ENCODE measurements at places on chromosomes 12 and 14.
A peak's percentile ranks its signal among the peaks of the same experiment; 100 is the strongest.

GRCh38 chr12:52262286-52262685 lies 12.2 kb upstream of the KRT86 start:
- no peak for DNase-seq

DNA sequence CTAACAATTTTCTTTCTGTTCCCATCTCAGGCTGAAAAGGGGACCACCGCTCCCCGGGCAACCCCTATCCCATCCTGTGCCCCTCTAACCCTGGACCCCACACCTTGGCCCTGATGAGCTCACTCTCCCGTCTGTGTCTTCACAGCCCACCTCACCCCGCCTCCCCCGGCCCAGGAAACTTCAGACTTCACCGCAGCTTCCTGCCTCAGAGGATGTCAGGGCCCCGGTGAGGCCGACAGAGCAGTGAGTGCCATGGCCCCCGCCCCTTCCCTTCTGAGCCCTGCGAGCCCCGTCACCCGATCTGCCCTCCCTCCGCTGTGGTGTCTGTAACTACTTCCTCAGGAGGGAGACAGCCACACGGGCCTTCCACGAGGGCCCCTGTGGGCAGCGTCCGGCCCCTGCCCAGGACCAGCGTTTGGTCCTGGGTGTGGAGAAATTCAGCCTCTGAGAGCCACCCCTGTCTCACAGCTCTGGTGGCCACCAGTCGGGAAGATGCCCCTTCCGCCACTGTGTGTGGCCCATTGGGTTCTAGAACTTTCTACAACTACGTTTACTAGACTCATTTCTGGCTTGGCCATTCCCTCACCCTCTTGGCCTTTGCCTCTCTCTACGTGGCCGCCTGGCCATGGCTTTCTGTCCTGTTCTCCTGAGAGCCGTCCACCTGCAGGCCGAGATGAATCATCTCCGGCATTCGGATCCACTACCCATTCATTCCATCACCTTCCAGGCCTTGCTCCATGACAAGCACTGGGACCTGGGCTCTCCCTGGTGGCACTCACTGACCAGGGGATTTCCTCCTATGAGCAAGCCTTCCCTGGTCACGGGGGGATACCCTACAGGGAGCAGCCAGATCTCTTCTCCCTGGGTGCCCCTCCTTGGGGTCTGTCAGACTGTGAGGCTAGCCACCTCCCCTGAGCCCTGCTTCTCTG lies 3.4 kb downstream of the RHOF start:
- DNase-seq = peak; percentile 94

- DNase-seq = no peak
Measured at GRCh38 chr12:9883175-9883574, 1.9 kb downstream of the KLRF2 start.

- DNase-seq = no peak
Measured at GRCh38 chr12:754473-754820, 2.1 kb downstream of the WNK1 start.

- no peak for DNase-seq
Measured at GRCh38 chr12:112938751-112939150, 477 bp downstream of the OAS3 start.

DNA sequence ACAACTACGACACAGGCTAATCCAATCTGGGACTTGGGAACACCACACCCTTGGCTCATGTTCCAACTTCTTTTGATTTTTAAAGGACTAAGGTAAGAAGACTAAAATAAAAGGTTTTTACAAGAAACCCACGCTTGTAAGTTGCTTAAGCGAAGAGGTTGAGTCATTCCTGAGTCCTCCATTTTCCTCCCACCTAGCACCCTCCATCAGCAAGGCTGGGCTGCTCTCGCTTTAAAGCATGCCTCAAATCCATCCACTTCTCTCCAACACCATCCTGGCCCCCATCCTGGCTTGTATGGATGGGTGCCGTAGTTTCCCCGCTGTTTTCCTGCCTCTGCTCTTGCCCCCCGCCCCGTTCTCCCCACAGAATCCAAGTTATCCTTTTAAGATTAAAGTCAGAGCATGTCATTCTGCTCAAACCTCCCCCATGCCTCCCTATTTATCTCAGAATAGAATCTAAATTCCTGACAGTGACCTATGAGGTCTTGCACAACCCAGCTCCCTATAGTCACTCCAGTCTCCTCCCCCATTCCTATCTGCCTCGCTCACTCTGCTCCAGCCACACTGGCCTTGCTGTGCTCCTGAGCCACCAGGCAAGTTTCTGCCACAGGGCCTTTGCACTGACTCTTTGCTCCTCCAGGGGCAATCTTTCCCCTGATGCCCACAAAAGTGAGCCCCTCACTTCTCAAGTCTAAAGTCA lies 34.5 kb downstream of the SCARB1 start:
- DNase-seq = no peak

- DNase-seq = no peak
Measured at GRCh38 chr14:96149131-96149530, 55.5 kb upstream of the BDKRB2 start.

GRCh38 chr14:59852350-59852749 lies 18.2 kb downstream of the RTN1 start:
- no peak for DNase-seq

GRCh38 chr12:92191061-92191460 lies 45.4 kb upstream of the BTG1 start:
- no peak for DNase-seq

GRCh38 chr14:75260025-75260763 lies 18.4 kb upstream of the FOS start:
- no peak for DNase-seq

DNA sequence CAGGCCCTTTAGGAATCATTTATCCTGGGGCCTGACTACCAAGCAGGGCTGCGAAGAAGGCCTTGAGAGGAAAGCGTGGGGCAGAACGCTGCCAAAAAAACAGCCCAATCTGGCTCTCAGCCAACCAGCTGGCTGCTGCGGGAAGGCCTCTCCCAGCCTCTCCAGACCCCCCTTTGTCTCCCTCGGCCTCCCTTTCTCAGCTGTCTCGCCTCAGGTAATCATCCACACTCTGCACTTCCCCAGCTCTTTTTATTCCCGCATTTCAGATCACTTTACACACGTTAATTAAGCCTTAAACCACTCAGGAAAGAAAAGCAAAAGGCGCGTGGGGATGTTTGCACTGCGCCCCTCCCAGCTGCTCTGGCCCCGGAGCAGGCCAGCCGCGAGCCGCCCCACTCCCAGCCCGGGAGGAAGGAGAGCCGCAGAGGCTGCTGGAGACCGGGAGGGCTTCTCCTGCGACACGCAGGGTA lies 208.2 kb upstream of the FOXN3 start:
- DNase-seq = no peak

GRCh38 chr12:99232324-99232723 lies 415.2 kb upstream of the GARIN6 start:
- no peak for DNase-seq

- no peak for DNase-seq
Measured at GRCh38 chr14:62592877-62593276, 452.4 kb downstream of the KCNH5 start.

- no peak for DNase-seq
Measured at GRCh38 chr12:89453121-89453978, 71.2 kb downstream of the GALNT4 start.

DNA sequence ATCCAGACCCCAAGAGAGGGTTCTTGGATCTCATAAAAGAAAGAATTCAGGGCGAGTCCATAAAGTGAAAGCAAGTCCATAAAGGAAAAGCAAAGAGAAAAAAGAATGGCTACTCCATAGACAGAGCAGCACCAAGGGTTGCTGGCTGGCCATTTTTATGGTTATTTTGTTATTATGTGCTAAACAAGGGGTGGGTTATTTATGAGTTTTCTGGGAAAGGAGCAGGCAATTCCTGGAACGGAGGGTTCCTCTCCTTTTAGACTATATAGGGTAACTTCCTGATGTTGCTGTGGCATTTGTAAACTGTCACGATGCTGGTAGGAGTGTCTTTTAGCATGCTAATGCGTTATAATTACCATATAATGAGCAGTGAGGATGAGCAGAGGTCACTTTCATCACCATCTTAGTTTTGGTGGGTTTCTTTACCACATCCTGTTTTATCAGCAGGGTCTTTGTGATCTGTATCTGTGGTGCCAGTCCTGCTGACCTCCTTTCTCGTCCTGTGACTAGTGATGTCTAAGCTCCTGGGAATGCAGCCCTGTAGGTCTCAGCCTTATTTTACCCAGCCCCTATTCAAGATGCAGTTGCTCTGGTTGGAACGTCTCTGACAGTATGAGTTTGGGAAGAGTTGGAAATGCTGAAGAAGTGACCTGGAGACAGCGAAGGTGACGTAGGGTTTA lies 100.5 kb downstream of the ZNF664 start:
- DNase-seq = no peak

DNA sequence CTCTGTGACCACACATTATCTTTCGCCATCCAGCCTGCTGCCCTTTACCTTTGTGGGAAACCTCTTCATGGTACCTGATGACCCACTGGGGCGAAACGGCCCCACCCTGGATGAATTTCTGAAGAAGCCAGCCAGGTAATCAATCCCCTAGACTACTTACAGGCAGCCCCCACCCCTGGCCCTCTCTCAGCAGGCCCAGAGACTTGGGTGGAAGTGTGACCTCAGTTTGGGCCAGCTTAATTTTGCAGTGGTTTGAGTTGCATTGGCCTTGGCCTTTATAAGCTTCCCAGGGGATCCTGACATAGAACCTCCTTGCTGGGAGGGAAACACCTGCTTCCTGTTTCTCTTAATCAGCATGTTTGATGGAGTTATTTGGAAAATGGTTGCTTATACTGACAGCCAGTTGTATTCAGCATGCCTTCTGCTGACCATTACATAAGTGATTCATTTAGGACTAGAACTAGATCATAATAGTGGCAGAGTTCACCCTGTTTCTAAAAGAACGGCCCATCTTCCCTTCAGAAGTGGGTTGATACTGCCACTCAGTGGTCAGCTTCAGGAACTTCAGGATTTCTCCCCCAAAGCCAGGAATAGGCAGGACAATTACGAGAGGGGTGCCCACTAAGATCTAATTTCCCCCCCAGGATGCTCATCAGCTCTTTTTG lies 6.1 kb downstream of the SDR39U1 start:
- DNase-seq = no peak

GRCh38 chr14:37230551-37231194 lies 32.9 kb downstream of the MIPOL1 start:
- no peak for DNase-seq

DNA sequence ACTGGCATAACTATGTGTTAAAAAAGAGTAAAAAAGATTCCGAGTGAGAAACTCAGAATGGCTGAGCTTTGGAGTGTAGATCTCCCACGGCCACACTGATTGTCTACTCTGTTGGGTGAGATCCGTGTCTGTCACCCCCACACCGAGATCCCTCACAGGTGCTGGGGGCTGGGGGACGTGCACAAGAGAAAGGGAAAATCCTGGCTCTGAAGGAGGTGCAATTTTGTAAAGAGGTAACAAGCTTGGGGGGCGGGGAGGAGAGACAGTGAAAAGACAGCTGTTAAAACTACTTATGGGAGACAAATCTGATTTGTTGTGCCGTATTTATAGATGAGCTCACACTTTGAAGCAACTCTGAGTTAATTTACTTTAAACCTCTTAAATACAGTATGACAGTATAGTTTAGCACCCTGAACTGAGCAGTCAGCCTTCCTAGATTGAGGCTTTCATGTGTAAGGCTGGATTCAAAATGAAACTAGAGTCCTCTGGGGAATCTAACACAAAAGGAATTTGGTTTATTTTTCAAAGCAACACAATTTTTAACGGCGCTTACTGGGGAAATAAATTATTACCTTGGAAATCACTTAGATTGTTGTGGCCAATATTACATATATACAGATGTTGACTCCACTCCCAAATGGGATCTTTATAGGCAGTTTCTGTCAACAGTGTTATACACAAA lies 167.4 kb upstream of the RGS6 start:
- no peak for DNase-seq

- no peak for DNase-seq
Measured at GRCh38 chr12:82757656-82758055, 71.0 kb downstream of the TMTC2 start.

DNA sequence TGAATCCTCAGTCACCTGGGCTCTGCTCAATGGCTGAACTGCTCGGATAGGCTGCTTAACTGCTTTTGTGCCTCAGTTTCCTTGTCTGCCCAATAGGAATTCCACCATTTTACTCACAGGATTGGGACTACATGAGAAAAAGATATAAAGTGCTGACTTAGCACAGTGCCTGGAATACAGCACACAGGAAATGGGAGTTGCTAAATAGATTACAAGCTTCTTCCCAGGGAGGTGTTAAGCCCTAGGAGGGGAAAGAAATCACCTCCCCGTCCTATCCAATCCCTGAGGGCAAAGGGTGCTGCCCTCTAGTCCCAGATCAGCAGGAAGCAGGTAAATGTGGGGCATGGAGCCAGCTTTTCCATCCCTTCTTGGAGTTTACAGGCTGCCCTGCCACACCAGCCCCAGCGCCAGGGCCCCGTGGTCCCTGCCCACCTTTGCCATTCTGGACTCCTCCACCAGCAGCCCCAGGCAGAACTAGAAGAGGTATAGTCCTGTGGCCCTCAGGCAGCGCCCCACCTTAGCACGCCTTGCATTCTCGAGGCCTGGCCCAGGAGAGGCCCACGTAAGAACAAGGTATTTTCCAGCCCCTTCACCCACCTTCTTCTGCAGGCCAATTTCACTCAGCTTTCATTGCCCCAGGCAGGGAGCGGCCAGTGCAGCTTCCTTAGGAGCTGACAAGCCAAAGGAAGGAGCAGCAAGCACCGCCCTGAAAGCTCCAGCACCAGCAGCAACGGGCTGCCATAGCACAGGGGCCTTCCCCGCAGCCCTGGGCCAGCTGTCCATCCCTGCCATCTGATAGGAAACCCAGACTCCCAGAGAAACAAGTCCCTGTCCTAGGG lies 28.8 kb upstream of the RPLP0 start:
- no peak for DNase-seq

- no peak for DNase-seq
Measured at GRCh38 chr12:45389426-45389825, 173.5 kb downstream of the ANO6 start.

- DNase-seq = no peak
Measured at GRCh38 chr14:103687712-103688111, 27.5 kb downstream of the XRCC3 start.

- no peak for DNase-seq
Measured at GRCh38 chr12:1914114-1914911, 4.1 kb downstream of the CACNA2D4 start.

DNA sequence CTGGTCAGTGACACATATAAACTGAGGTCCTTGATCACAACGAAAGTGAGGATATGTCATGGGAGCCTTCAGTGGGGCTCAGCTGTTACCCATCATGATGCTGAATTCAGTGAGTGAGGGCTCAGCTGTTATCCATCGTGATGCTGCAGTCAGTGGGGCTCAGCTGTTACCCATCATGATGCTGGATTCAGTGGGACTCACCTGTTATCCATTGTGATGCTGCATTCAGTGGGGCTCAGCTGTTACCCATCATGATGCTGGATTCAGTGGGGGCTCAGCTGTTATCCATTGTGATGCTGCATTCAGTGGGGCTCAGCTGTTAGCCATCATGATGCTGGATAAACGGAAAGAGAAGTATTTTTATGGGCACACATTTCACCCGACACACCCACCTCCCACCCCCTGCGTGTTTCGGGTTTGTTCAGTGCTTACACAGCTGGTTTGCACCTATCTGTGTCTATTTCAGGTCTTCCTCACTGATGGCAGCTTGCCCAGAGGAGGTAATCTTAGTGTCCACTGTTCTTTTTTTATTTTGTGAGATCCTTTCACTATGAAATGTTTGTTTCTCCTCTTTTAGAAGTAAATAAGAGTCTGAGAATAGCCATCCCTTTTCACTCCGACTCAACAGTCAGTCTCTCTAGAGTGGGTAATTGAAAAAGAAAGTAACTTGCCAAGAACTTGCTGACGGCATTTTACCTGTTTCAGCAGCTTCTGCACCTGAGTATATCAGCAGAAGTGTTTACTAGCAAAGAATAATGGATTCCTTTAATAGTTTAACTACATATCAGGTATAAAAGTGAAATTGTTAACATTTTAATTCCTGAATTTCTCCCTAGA lies 183.0 kb downstream of the ERC1 start:
- DNase-seq = no peak

GRCh38 chr14:54817506-54817905 lies 85.1 kb downstream of the GCH1 start:
- DNase-seq = no peak
